Effector CD4-positive, alpha-beta T cell (primary cell): ENCODE measurements at places on chromosomes 5 and 9.

DNA sequence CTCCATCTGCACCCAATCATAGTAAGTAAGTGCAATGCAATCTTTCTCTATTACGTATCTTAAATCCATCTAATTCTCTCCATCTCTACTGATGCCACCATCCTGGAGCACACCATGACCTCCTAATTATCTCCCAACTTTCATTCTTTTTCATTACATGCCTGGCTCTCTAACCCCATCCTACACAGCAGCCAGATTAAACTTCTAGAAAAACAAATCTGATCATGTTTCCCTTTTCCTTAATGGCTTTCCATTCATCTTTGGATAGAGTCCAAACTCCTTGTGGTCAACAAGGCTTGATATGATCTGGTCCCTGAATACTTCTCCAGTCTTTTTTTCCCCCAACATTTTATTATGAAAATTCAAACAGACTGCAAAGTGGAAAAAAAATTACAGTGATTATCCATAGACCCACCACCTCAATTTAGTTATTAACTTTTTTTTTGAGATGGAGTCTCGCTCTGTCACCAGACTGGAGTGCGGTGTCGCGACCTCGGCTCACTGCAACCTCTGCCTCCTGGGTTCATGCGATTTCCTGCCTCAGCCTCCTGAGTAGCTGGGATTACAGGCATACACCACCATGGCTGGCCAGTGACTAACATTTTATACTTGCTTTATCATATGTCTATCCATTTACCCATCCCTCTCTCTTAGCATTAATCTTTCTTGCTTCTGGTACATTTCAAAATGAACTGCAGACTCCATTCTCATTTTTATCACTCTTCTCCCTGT, 5.2 kb downstream of the PPP2R2B start:
- no peak for DNase-seq

- no peak for DNase-seq
Measured at GRCh38 chr9:19640014-19640413, 148.8 kb downstream of the SLC24A2 start.

GRCh38 chr9:115739096-115739875, 414.3 kb upstream of the PAPPA start:
- no peak for DNase-seq

DNA sequence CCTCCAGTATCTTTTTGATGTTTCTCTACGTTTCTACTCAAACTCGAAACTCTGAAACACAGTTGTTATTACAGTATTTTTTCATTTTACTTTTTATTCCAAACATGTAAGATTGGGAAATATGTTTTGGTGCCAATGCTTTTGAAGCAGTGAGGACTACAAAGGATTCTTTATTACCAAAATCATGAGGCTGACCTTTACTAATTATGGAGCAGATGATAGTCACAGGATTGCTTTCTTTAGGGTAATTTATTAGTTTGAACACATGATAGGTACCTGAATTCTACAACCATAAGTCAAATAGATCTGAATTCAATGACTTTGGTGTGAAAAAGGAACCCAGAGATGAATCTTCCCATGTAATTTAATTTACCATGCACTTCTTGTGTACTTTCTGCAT, 2015.1 kb upstream of the C9orf72 start:
- DNase-seq = no peak

- no peak for DNase-seq
Measured at GRCh38 chr9:6498982-6499381, 86.0 kb downstream of the UHRF2 start.

GRCh38 chr5:122415030-122415800, 103.2 kb downstream of the SNCAIP start:
- DNase-seq = no peak

DNA sequence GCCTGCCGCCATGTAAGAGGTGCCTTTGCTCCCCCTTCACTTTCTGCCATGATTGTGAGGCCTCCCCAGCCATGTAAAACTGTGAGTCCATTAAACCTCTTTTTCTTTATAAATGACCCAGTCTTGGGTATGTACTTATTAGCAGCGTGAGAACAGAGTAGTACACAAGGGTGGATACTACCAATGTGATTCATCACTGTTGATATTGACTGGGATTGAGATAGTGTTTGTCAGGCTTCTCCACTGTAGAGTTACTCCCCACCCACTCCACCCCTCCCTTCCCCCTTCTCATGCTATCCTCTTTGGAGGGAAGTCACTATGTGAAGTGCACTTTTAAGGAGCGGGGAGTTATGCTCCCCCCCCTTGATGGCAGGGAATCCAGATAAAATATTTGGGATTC, 11.4 kb upstream of the CRHBP start:
- DNase-seq = no peak

DNA sequence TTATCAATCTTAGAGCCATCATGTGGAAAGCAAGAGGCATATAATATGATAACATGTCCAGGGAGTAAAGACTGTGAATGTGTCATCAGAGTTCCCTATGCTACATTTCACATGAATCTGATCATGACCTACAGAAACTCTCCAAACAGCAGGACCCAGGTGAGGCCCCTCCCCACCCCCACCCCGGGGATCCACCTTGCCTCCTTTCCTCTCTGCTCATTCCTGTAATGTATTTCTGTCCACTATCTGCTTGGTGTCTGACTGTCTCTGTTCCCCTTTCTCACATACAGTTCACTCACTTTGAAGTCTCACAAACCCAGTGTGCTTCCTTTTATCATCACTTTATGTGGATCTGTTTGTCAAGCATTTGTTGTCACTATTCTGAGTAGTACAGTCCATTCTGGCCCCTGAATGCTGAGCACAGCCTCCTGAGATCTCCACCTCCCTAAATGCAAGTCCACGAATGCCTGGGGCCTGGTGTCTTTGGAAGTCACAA, 76.4 kb upstream of the SMARCA2 start:
- no peak for DNase-seq

DNA sequence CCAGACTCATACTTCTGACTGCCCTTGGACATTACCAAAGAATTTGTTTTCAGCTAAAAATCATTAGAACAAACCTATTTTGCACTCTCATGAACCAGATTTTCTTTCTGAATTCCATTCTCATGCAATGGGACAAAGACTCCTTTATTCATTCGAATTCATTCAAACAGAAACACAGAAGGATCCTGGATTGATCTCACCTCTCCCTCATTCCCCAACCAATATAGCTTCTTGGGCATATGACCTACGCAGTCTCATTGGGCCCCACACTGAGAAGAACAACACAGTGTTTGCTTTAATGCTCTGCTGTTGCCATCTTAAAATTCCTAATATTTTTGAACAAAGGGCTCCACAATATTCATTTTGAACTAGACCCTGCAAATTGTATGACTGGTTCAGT, 392.4 kb downstream of the CTNND2 start:
- no peak for DNase-seq

- no peak for DNase-seq
Measured at GRCh38 chr9:73923796-73924195, 573.3 kb upstream of the RORB start.

DNA sequence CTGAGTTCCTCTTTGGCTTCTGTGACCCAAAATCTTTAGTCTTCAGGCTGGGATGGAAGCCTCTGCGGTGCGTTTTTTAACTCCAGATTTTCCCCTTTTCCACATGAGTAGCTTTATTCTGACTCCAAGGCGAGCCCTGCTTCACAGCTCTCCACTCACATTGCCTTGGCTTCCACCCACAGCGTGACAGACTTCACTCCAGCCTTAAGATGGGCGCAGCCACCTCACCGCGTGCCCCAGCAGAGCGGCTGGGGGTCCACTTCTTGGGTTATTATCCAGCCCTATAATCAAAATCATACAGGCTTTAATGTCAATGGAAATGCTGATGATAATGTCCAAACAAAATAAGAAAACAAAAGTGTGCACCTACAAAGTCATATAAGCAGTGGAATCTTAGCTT, 1.2 kb downstream of the EXOC3 start:
- no peak for DNase-seq

GRCh38 chr9:114344692-114345091, 15.0 kb downstream of the ORM2 start:
- DNase-seq = no peak

DNA sequence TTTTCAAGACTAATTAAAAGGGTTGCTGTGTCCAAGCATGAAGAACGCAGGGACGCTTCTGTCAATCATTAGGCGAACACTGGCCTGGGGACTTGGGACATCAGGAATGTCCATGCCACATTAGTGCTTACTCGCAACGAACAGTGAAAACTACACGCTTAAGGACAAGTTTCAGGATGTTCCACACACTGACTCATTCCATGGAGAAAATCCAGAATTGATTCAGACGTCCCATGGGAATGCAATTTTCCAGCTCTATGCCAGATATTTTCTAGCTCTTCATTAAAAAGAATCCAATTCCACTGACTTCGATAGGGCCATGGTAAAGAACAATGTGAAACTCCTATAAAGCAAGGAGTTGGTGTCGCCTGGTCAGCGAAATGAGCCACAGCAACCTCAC, 98.2 kb downstream of the CAMSAP1 start:
- no peak for DNase-seq

DNA sequence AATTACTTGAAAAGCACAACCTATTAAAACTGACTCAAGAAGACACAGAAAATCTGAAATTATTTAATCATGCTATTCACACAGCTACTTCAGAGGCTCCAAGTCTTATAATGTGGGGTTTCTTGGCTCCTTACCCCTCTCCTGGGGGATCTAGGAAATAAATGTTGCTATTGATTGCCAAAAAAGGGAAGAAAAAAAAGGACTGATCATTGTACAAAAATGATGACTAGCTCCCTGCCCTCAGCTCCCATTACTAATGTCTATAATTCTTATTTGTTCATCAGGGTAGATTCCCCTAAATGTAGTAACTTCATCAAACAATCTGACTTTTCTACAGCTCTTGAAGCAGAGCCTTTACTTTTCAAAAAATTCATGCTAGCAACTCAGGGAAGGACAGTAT, 3.3 kb upstream of the SMC5 start:
- DNase-seq = no peak

DNA sequence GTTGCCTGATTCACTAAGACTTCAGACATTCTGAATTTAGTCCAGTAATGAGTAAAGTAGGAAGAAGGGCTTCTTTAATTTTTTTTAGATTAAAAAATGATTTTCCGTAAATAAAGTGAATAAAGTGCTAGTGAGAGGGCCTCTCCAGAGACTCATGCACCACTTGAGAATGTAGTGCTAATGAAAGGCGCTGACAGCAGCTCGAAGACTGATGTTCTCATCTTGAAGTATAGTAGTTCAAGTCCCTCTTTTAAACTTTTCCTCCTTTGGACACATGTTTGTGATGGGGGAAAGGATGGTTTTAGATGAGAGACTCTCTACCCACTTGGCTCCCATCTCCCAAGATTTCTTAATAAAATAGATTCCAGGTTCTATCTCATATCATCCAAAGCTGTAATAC, 48.5 kb downstream of the G3BP1 start:
- DNase-seq = no peak

- DNase-seq = no peak
Measured at GRCh38 chr5:83069096-83069799, 7.9 kb downstream of the TMEM167A start.

DNA sequence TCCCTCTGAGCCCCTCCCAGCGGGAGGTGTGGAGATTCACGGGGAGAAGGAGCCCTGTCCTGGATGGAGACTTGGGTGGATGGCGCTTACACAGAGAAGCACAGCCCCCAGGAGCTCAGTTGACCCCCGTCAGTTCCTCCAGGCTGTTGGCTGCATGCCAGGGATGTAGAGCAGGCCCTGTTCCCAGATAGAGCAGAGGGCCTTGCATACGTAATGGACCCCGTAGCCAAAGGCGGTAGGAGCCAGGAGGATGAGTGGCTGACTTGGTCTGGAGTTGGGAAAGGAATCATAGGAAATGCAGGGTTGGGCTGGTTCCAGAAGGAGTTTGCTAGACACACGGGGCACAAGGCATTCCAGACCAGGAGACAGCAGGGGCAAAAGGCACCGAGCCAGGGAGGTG, 2.5 kb downstream of the PMPCA start:
- DNase-seq = no peak

GRCh38 chr9:15543047-15543813, 9.6 kb upstream of the CCDC171 start:
- no peak for DNase-seq

DNA sequence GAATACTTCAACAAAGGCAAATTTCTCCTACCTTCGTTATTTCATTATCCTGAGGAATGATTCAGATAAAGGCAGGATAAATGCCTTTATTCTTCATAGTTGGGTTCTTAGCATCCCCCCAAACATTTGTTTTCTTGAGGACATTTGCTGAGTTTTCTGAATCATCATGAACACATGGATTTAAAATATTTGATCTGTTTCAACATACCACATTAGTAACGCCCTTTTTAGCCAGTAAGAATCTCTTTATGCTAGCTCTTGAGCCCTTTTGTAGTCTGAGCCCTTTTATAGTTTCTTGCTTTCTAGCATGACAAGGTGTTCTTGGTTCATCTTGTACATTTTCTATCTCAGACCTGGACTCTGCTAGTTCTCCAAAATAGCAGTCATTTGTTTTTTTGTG, 27.9 kb downstream of the SKIC3 start:
- no peak for DNase-seq

DNA sequence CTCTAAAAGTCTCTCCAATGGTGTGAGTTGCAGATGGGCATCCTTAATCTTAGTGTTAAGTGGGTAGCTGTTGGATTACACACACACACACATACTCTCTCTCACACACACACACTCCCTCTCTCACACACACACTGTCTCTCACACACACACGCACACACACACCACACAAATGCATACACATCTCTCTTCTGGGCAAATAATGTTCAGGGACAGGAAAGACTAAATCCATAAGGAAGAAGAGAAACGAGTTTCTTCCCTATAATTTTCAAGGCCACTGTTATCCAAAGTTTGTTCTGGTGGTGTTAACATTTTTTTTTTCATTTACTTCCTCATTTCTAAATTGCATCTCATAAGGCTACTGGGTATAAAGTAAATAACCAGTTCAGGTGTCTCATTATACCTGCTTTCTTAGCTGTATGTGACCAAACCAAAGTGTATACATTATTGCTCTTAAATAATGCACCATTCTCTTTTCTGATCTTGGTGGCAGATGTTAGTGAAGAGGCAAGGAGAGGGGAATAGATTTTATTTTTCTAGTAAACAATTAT, 22.5 kb upstream of the CCNH start:
- no peak for DNase-seq

DNA sequence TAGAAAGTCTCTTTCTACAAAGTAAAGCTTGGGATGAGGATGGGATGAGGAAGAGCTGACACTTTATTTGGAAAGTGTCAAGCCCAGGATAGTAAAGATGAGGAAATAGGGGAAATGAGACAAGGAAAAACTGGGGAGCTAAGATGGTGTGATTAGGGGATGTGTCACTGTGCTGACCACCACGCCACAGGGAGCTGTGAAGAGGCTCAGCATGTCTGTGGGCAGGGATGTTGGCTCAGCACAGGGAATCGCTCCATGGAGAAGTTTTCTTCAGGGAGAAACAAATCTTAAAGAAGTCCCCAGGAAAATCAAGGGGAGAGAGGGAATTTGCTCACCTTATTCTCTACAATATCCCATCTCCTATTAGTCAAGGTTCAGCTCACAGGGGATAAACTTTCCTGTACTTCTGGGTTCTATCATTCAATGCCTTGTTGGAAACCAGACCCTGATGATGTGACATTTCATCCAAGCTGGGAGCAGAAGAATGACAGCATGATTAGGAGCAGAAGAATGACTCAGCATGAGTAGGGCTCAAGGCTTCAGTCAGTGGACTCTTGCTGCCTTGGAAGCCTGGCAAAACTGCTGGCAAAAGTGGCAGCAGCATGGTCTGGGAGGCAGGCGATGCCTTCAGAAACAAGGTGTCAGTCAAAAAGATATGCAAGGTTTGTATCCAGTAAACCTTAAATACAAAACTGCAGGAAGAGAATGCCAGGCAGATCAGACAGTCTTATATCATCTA, 4.9 kb downstream of the HSPB3 start:
- no peak for DNase-seq

- peak; percentile 11 for DNase-seq
Measured at GRCh38 chr5:95644351-95645042, 2.1 kb upstream of the RFESD start.

GRCh38 chr5:115194676-115195075, 25.0 kb upstream of the TRIM36 start:
- no peak for DNase-seq
